A549 treated with AZD2906 at 1 μM for 4 hours (cell line): ENCODE measurements at places on chromosomes 1 and 21. TPM values are rescaled to one million over a fixed set of nuclear protein-coding genes. Genes with fewer than 3 reads are reported as not detected.

Gene SV2A
- total RNA-seq = 0.06 to 0.15 TPM (median 0.10 TPM) in 5 replicates

Gene SLC30A10
- 0.03 to 0.09 TPM (median 0.06 TPM) in 3 of 5 replicates, not detected in the others for total RNA-seq

Gene TMEM63A
- total RNA-seq = 4.2 to 6.8 TPM (median 5.8 TPM) in 5 replicates

Gene LSS
- total RNA-seq = 14.3 to 17.4 TPM (median 16.9 TPM) in 5 replicates

Gene TP53BP2
- 25.3 to 38.5 TPM (median 29.4 TPM) in 5 replicates for total RNA-seq

Gene ZNF697
- total RNA-seq = 1.4 to 1.7 TPM (median 1.4 TPM) in 5 replicates

Gene PADI3
- 0.71 to 1.0 TPM (median 0.84 TPM) in 5 replicates for total RNA-seq

Gene ERI3
- total RNA-seq = 47.9 to 67.7 TPM (median 60.9 TPM) in 5 replicates

Gene AHCTF1
- total RNA-seq = 21.6 to 34.8 TPM (median 25.9 TPM) in 5 replicates

Gene RIPK4
- 15.7 to 20.3 TPM (median 18.9 TPM) in 5 replicates for total RNA-seq

Gene GUCA2A
- 0.13 TPM in 1 of 5 replicates, not detected in the others for total RNA-seq

Gene FNDC7
- 0.01 to 0.03 TPM in 2 of 5 replicates, not detected in the others for total RNA-seq

Gene SPRR2G
- not detected in 5 replicates for total RNA-seq

Gene KRTAP20-3
- not detected in 5 replicates for total RNA-seq

Gene DNASE2B
- 0.06 TPM in 1 of 5 replicates, not detected in the others for total RNA-seq

Gene OR2L8
- not detected in 5 replicates for total RNA-seq

Gene LDLRAD2
- total RNA-seq = 0.08 to 0.14 TPM (median 0.13 TPM) in 4 of 5 replicates, not detected in the other

Gene BRINP3
- total RNA-seq = not detected in 5 replicates

Gene CA14
- total RNA-seq = not detected in 5 replicates

Gene TNFRSF8
- 0.10 to 0.16 TPM (median 0.10 TPM) in 5 replicates for total RNA-seq

Gene FCRLB
- 1.0 to 1.8 TPM (median 1.7 TPM) in 5 replicates for total RNA-seq

Gene PROK1
- not detected in 5 replicates for total RNA-seq

Gene FCMR
- 4.4 to 6.3 TPM (median 5.8 TPM) in 5 replicates for total RNA-seq

Gene DCST1
- 0.05 to 0.07 TPM in 2 of 5 replicates, not detected in the others for total RNA-seq

Gene VPS72
- 45.3 to 64.3 TPM (median 46.2 TPM) in 5 replicates for total RNA-seq

Gene CCDC181
- total RNA-seq = 0.10 to 0.22 TPM (median 0.11 TPM) in 5 replicates
